ENCODE measurements at places on chromosomes 1 and 21.

DNA sequence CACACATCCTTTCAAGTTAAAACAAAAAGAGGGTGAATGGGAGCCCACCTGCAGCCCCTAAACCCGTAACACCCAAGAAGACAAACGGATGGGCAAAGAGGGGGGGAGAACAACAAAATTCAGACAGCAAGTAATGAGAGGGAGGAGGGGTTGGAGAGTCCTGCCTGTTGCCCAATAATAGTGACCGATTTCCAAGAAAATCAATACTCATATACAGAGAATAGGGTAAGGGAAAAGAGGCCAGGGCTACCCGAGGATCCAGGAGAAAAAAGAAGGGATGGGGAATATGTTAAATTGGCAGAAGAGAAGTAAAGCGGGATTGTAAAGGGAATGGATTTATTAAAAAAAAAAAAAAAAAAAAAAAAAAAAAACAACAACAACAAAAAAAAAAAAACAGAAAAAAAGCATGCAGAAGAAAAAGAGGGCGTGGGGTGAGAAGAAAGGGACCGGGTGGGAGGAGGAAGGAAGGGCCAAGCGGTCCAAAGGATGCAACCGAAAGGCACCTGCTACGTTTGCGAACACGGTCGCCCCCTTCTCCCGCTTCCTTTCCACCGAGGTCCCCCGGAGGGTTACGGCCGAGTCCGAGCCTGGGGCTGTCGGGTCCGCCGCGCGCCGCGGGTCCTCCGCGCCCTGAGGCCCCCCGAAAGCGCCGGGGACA, 930 bp downstream of the SLC30A10 start:
- DNase-seq: no peak

GRCh38 chr21:43369124-43369523, 57.8 kb downstream of the SIK1 start:
- peak; percentile 21 for DNase-seq

DNA sequence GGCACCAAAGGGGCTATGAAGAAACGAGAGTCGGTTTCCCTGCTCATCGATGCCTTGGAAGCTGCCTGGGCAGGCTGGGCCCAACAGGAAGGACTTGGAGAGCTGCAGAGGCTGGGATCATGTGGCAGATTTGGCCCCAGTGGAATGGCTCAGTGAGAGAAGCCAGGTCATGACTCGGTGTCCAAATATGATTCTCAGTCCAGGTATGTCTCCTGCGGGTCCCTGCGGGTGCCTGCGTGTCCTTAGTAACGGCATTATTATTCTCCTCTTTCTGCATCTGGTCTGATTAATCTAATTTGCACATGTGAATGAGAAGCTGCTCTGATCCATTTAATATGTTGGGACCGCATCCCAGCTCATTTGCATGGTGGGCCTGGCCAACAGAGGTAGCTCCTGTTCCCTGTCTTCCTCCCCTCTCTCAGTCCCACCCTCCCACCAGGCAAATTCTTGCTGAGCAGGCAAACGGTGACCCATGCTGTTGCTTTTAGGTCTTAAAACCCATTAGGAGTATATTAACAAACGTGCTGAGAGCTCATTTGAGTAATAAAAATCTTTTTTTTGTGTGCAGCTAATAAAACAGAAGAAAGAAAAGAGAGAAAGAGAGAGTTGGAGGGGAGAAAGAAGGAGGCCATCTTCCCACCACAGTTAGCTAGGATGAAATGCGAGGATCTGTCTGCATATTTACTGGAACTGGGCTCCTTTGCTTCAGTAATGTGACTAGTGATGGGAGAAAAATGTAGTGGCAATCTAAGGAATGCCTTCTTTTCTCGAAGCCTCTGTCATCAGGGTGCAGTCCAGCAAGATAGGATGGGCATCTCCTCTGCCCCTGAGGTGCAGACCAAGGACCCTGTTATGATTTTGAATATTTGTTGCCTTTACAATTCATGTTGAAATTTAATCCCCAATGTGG, 133.5 kb downstream of the HMGB4 start:
- no peak for DNase-seq

DNA sequence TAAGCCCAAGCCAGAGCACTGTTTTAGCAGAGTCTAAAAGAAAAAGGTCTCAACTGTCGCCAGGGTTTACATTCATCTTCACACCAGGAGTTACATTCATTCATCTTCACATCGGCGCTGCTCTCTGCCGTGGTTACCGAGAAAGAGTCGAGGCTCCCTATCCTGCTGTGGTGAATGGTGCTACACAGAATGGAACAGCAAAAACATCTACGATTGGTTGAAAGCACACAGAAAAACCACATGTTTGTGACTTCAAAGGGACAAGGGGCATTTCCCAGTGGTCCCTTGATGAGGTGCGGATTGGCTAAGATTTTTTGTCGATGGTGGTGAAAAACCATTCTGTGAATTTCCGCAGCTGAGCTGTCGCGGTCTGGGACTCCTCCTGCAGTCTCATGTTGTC, 231.1 kb downstream of the SIPA1L2 start:
- no peak for DNase-seq
